ENCODE measurements at places on chromosomes 13 and 19. TPM values are rescaled to one million over a fixed set of nuclear protein-coding genes. Genes with fewer than 3 reads are reported as not detected.

Gene RCBTB1
- 24.9 TPM for total RNA-seq

Gene RASIP1
- total RNA-seq: 0.26 TPM

Gene CRB3
- not detected for total RNA-seq

Gene TBXA2R
- total RNA-seq: 0.64 TPM

Gene LIN7B
- total RNA-seq: 10.2 TPM

Gene CYP2F1
- total RNA-seq: not detected

Gene LILRA2
- total RNA-seq: not detected

Gene LMTK3
- 0.06 TPM for total RNA-seq

Gene CEACAM21
- not detected for total RNA-seq

Gene LENG9
- total RNA-seq: 3.8 TPM

Gene CGB1
- total RNA-seq: not detected

Gene ZSCAN4
- 0.11 TPM for total RNA-seq

- no peak for DNase-seq
These were observed 16.2 kb upstream of the DOCK9 start for GRCh38 chr13:98994080-98994479.

- no peak for DNase-seq
These were observed 8.4 kb upstream of the LENG8 start for GRCh38 chr19:54440641-54441040.

GRCh38 chr13:63351081-63351480, 1935.4 kb upstream of the PCDH20 start:
- DNase-seq: no peak

GRCh38 chr19:2488942-2489731, 13.2 kb downstream of the GADD45B start:
- peak; percentile 48 for DNase-seq

GRCh38 chr13:53206455-53206854, 177.8 kb downstream of the OLFM4 start:
- no peak for DNase-seq

- peak; percentile 8 for DNase-seq
These were observed 9.5 kb downstream of the ADAMTSL5 start for GRCh38 chr19:1503089-1503924.

DNA sequence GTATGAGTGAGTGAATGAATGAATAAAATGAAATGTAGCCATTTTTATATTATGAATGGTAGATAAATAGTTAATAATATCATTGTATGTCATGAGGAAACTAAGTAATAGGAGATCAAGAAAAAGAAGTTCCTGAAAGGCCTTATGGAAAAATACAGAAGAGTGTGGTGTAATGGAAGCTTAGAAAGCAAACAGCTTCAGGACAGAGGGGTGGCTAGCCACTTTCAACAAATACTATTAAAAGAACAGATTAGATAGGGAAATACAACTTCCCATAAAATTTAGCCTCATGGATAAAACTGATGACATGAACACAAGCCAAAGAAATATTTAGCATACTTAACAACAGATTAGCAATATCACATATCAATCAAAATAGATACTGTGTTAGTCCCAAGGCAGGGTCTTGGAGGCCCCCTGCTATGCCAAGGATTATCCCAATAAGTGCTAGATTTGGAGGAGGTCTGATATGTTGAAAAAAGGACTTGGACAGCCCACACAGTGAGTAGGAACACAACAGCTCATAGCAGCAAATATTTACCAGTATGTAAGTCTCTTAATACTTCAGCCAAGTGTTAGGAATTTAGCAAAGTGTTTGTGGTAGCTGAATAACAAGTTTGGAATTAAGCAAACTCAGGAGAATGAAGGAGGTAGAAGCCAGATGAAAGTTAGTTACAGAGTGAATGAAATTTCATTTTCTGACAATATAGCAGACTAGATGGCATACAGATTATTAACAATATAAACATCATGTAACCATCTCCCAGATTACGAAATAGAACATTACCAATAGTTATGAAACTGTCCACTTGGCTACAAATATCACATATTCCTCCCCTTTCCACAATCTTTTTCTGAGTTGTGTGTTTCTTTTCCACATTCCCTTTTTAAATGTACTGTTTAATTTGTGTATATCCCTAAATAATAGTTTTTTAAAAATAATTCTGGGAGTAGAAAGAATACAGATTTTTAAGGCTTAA, 1632.0 kb downstream of the PCDH9 start:
- peak; percentile 69 for DNase-seq

DNA sequence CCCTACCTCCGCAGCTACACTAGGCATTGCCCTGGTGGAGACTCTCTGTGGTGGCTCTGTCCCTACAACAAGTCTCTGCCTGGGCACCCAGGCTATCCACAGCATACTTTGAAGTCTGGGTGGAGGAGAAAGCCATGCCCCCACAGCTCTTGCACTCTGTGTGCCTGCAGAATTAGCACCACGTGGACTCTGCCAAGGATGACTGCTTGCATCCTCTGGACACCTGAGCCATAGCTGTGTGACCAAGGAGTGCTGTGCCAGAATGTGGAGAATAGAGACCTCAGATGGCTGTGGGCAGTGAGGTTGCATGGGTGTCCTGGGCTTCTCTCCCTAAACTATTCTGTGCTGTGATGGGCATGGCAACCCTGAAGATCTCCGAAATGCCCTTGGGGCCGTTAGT, 21.2 kb upstream of the MCF2L start:
- DNase-seq: no peak

GRCh38 chr13:40496035-40496810, 170.2 kb downstream of the FOXO1 start:
- no peak for DNase-seq

DNA sequence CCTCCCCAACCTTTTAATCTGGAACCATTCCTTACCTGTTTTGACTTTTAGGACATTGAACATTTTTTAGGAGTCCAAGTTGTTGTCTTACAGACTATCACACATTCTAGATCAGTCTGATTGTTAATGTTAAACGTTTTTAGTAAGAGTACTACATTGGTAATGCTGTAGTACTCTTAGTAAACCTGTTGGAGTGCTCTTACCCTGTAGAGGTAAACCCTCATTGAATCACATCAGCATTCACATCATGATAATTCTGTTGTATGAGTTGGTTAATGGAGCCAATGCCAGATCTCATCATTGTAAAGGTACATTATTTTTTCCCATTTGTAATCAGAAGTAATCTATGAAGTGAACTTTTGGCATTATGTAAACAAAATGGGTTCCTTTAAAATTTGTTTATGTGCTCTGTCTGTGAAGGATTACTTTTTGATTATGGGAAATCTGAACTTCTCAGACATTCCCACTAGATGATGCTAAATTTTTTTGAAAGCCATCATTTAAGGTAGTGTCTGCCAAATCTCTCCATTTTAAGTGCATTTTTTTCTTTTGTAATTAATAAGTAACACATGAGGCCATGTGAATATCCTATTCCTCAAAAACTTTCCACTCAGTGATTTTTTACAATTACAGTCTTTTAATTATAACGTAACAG, 55.2 kb downstream of the VWA8 start:
- peak; percentile 42 for DNase-seq

- DNase-seq: no peak
These were observed 1178.2 kb upstream of the PCDH20 start for GRCh38 chr13:62593804-62594203.

DNA sequence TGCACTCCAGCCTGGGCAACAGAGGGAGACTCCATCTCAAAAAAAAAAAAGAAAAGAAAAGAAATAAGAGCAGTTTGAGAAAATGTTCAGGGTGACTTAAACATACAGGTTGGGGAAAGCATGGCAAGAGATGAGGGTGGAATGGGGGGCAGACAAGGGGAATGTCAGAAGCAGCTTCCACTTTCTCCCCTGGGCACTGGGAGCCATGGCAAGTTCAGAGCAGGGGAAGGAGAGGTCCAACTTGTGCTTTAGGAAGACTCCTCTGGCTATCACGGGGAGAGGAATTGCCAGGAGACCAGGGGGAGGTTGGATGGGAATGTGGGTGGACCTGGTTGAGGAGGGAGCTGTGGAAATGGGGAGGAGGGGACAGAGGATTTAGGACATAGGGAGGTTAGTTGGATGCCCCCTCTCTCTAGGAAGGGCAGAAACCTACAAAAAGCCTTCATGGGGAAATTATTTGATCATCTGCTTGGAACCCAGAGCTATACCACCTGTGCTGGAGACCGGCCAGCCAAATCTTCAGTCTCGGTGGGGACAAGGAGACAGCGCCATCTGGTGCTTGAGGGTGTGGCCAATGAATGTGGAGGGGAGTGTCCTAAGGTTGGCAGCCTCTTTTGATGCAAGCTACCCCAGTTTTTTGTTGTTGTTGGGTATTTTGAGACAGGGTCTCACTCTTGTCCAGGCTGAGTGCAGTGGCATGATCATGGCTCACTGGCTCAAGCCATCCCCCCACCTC, 7.3 kb upstream of the STRN4 start:
- DNase-seq: peak; percentile 31

DNA sequence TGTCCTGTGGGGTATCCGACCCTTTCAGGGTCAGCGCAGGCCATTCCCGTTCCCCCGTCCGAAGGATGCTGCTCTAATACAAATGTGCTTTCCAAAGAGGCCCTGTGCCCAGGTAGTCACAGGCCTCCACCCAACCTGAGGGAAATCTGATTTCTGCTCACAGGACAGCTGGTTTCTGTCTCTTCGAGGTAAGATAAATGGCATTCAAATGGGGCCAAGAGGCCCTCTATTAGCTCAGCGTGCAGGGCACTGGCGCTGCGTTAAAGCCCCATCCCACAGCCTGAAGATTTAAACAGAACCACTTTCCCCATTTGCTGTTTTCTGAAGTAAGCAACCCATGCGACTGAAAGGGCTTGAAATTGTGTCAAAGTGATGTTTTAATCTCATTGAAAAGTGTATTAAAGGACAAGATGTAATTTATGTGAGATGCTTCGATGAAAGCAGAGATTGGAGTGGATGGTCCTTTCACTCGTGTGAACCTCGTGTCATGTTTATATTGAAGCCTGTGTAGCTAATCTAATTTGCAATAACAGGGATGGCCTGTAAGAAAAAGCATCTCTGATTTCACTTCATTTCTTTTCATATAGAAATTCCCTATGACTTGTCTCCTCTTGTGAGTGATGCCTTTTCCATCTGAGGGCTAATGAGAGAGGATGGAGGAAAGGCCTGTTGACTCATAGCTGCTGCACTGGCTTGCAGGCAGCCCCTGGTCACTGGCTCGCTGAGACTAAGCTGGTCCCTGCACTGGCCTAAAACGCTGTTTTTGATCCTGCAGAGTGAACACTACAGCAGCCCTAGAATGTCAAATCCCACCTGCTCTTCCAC, 7.3 kb upstream of the SOX1 start:
- no peak for DNase-seq

GRCh38 chr13:34913040-34913439, 29.0 kb upstream of the NBEA start:
- peak; percentile 4 for DNase-seq

- DNase-seq: no peak
These were observed 19.9 kb upstream of the ACOD1 start for GRCh38 chr13:76928456-76928855.

DNA sequence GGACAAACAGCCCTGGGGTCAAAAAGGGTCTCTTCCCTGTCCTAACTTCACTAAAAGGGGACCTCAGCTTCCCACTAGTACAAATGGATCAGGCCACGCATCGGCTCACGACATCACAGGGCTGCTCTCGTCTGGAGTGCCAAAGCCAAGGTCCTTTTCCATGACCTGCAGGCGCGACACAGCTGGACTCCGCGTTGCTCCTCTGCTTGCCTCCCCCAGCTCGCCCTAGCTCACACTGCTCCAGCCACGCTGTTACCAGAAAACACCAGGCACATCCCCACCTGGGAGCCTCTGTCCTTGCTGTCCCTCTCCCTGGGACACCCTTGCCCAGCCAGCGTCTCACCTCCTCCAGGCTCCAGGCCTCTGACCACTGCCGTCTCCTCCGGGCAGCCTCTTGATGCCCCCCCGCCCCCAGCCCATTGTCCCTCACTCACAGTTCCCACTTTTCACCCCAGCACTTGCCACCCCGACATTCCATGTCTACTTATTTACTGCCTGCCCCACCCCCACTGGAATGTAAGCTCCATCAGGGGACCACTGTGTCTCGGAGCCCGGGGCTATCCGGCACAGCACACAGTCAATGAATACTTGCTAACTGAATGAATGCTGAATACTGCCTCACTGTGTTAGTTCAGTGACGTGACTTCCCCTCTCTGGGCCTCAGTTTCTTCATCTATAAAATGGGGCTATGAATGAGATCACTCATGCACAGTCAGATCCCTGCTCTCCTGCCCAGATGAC, 20.7 kb downstream of the AKT2 start:
- DNase-seq: no peak

- no peak for DNase-seq
These were observed 1.4 kb upstream of the CIC start for GRCh38 chr19:42267644-42268141.

DNA sequence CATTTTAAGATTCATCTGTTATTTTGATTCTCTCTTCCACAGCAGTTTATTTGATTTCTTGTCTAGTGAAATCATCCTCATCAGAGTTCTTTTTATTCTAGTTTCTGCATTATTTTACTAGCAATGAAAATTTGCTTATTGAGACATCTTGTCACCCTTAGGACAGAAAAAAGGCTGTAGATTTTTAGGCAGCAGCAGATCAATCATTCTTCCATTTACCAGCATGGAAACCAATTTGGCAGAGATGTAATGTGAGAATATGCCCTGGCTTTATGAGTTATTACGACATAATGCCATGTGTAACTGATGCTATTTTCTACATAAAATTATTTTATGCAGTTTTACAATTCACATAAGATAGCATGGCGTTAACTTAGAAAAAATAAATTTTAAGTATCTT, 688.6 kb upstream of the SLC10A2 start:
- DNase-seq: no peak

DNA sequence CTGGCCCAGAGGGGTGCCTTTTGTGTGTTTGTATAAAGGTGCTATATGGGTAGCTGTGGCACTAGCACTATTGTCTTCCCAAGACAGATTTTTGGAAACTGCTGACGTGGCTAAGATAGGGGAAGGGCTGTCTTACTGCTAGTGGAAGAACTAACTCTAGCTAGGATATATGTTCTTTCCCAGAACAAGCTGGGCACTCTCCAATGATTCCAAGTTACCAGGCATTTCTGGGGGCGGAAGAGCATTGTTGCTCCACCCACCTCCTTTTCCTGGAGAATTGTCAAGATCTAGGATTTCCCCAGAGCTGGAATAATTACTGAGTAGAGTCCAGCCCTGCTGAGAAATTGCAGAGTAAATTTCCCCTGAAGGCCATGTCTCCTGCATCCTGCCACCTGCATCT, 408.3 kb downstream of the KLF5 start:
- DNase-seq: no peak

- no peak for DNase-seq
These were observed 52.6 kb downstream of the RASA3 start for GRCh38 chr13:114079601-114080536.

DNA sequence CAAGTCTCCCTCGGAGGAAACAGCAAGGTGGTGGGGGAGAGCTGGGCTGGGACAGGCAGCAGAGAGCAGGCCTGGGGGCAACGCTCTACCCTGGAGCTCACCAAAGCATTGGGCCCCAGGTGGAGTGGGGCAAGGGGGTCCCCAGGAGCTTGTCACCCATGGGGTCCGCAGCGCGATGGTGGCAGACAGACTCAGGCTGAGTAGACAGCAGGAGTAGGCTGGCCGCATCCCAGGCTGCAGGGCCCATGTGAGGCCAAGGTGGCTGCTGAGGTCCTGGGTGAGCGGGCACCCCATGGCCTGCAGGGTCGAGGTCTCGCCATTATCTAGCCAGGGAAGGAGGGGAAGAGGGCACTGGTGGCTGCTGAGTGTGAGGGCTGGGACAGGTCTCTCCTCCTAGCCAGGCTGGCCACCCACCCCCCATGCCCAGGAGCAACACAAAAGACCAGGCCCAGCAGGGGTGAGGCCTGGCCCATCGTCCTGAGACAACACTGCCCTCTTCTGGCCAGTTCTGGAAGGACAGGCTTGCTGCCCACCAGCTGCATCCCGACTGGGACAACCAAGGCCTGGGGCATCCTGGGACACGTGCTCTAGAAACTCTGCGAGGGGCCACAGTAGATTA, 33.1 kb downstream of the CEBPG start:
- DNase-seq: peak; percentile 28

- DNase-seq: peak; percentile 50
These were observed 748.2 kb upstream of the SLITRK1 start for GRCh38 chr13:84630476-84630875.

Measured in LHCN-M2 (cell line).